HFFc6 (cell line): ENCODE measurements at places on chromosomes 1 and 21. TPM values are rescaled to one million over a fixed set of nuclear protein-coding genes. Genes with fewer than 3 reads are reported as not detected.

The WDR47 gene
- total RNA-seq: 17.2 to 18.6 TPM (median 18.1 TPM) in 3 replicates

DNA sequence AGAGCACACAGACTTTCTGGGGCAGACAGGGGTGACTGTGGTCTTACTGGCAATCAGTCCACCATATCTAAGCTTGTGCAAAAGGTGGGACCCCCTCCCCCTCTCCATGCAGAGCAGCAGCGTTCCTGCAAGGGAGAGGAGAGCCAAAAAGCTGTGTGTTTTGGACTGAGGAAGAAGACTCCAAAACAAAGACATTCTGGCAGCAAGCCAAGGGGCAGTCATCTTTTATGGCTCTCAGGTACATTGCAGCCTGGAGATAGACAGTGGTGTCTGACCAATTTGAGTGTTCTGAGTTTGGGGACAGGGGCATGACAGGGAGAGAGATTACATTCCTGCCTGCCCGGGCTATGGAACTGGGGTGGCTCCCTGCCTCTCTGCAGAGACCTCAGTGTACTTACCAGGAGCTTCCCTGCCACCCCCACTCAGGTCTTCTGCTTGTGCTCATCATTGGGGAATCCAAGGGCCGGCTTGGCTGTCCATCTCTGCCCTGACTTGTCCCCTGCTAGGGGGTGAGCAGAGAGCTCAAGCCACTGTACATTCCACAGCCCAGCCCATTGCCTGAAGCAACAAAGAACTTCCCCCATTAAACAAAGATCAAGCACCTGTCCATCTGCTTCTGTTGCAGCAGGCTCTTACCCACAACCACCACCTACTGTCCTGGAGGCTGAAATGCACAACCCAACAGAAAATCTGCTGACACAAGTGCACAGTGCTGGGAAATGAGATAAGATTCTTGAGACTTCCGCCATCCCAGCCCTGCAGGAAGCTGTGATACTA is 131.1 kb downstream of the EVI5 start:
- no peak overlapping the region for H3K4me3 ChIP-seq
- H3K27me3 ChIP-seq: no peaks in the 10 kb centered on the region; the same call in 1 of the 2 replicates
- H3K4me1 ChIP-seq: no peaks in the 10 kb centered on the region
- peaks cover 56% of the 10 kb centered on the region for H3K36me3 ChIP-seq
- no peak for DNase-seq
- no peak overlapping the region for H3K27ac ChIP-seq

DNA sequence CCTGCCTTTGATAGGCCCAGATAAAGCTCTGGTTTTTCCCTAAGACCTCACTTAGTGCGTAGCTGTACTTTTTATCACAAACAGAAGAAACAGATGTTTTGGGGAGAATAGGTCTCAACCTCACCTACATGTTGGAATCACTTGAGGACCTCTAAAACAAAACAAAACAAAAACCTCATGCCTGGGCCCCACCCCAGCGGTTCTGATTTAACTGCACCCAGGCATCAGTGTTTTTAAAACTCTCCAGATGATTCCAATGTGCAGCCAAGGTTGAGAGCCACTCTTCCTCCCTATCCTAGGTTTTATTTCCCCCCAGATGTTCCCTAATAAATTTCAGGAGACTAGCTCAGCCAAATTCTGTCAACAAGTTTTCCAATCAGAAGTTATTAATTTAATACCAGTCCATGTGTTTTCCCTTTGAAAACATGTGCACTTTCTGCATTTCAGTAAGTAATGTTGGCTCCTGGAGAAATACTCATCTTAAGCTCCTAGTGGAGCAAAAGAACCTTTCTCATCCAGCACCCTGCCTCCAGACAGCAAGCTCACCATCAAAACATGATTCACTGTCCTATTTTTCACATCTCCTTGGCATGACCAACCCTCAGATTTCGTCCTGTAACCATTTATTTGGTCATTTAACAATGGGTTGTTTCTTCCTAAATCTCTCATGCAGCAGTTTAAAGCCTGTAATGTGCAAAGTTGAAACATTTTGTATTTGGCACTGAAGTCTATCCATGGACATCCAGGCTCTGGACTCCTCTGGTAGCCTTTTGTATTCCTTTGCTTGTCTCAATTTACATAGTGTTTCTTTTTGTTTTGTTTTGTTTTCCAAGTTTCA is 27.5 kb downstream of the LRRC8C start:
- no peak overlapping the region for H3K4me3 ChIP-seq
- DNase-seq: peak; percentile 30
- H3K27me3 ChIP-seq: peaks cover 3% of the 10 kb centered on the region; the same call in 1 of the 2 replicates

GRCh38 chr1:117059334-117059677 is 820 bp upstream of the TTF2 start:
- peaks cover 31% of the 10 kb centered on the region for H3K4me1 ChIP-seq
- DNase-seq: no peak
- H3K4me3 ChIP-seq: no peak overlapping the region
- H3K27ac ChIP-seq: no peak overlapping the region

GRCh38 chr1:156961709-156962108 is 41.3 kb downstream of the LRRC71 start:
- H3K4me3 ChIP-seq: no peak overlapping the region
- peak; percentile 14 for DNase-seq
- no peak overlapping the region for H3K27ac ChIP-seq
- H3K36me3 ChIP-seq: peaks cover 24% of the 10 kb centered on the region
- peaks cover 2% of the 10 kb centered on the region for H3K27me3 ChIP-seq

DNA sequence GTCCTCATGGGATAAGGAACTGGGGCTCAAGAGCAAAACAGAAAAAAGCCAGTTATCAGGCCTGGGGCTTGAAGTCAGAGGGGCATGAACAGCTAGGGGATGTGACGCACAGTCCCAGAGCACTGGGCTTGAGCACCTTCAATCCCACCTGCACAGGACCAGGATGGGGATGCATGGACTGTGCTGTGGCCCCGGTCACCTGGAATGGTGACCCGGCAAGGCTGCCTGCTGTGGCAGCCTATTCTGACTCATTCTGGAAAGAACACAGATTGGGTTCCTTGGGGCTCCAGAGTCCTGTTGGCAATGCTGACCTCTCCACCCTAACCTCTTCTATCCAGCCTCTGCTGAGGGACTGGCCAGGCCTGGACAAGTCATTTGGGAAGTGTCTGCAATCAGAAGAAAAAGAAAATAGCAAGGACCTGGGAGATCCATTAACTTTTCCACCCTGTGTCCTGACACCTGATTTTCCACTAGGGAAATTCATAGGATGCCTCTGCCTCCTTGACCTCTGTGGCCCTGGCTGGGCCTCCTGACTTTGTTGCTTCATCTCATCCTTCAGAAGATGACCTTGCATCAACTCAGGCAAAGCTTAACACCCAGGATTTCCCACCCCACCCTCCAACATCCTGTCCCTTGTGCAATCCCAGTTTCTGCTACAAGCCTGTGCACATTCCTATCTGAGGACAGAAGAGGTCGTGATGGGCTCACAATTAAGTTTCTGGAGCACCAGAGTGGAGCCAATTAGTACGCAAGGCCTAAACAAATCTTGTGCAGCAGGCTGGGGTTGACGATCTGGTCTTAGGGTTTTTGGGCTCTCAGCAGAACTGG is 17.9 kb upstream of the FMOD start:
- no peak overlapping the region for H3K4me3 ChIP-seq
- DNase-seq: peak; percentile 53
- H3K4me1 ChIP-seq: peaks cover 9% of the 10 kb centered on the region
- no peak overlapping the region for H3K27ac ChIP-seq
- peaks cover 32% of the 10 kb centered on the region for H3K27me3 ChIP-seq
- no peaks in the 10 kb centered on the region for H3K36me3 ChIP-seq
